GM12864 (cell line): ENCODE measurements at places on chromosomes 16 and 17.

GRCh38 chr17:59972778-59973177, 8.2 kb upstream of the RNFT1 start:
- no peak for DNase-seq

GRCh38 chr16:68646953-68647659, 2.0 kb downstream of the CDH3 start:
- no peak for DNase-seq

DNA sequence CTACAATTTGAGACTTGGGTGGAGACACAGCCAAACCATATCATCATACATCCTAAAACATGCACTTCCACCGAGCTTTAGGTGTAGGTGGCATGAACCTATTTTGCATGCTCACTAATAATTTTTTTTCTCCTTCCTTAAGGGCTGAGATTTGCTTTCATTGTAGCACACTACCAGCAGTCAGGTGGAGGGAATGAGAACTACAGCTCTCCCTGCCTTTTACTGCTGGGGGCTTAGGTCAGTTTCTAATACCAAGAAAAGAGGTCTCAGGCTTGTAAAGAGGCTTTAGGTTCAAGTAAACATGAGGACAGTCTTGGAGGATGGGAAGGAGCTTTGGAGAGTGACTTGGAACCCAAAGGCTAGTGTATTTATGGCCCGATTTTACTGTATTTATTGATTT, 22.0 kb downstream of the CFAP20 start:
- no peak for DNase-seq

- no peak for DNase-seq
Observed at GRCh38 chr17:55450232-55450825, 28.7 kb upstream of the MMD start.

DNA sequence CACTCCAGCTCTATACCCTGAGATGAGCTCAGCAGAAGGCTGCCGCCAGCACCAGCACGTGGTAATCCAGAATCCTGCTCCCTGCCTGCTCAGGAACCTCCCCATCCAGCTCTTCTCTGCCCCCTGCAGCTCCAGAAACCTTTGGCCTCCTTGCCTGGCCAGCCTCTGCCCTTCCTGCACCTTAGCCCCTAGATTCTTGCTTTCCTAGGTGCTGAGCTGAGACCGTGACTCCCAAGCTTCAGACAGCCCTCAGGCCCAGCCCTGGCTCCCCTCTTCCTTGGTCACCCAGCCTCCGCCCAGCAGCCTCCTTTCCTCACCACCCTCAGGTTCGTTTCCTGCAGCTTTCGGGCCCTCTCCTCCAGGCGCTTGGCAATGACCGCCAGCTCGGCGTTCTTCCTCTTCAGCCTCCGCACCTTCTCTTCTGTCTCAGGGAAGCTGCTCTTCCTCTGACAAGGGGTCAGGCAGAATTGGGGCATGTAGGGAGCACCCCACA, 2.6 kb downstream of the TSPOAP1 start:
- no peak for DNase-seq

DNA sequence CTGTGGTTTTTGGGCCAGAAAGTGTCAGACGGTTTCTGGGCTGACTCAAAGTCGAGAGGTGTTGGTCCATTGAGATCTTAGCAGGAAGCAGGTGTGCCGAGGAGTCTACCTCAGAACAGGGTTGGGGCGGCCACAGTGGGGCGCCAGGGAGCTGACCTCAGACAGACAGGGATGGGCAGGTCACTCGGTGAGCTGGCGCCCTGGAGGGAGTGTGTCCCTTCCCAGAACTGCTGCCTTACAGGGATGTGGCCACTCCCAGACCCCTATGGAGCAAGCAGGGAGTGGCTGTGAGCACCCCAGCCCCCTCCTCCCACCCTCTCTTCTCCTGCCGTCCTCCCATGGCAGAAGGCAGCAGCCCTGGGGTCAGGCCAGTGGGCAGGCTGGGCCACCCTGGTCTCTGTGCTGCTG, 14.0 kb upstream of the DPEP1 start:
- DNase-seq: no peak

DNA sequence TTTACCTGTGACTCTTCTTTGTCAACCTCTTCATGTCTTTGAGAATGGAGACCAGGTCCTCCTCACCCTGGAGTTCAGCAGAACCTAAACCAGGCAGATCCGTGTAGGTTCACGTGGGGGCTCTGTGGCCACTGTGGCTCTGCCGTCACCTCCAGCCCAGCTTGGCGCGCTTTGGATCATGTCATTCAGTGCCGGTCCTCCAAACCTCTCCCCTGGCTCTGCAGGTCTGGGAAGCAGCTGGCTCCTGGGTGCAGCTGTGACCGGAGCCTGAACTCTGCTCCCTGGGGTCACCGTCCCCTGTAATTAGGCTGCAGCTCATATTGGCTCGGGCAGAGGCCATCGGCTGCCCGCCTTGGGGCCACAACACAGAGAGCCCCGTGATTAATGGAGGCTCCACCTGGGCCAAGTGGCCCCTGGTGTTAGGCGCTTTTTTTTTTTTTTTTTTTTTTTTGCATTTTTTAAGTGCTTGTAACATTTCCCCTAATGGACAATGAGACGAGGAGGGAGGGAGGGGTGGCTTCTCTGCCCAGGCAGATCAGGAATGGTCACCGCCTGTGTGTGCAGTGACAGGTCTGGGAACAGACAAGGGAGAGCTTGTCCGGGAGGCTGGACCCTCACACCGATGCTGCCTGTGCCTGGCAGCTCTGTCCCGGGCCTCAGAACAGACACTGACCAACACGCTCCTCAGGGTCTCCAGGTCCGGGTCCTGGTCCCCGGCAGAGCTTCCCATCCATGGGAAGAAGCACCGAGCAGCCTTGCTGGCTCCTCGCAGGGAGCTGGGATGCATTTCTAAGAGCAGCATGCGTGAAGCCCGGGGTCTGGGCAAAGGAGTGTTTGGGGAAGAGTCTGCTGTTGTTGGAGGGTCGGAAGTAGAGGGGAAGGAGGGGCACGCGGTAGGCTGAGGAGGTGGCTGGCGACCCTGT, 247.9 kb downstream of the SEC14L1 start:
- DNase-seq: no peak

- peak; percentile 15 for DNase-seq
Observed at GRCh38 chr17:69223809-69224208, 4.8 kb downstream of the ABCA10 start.

DNA sequence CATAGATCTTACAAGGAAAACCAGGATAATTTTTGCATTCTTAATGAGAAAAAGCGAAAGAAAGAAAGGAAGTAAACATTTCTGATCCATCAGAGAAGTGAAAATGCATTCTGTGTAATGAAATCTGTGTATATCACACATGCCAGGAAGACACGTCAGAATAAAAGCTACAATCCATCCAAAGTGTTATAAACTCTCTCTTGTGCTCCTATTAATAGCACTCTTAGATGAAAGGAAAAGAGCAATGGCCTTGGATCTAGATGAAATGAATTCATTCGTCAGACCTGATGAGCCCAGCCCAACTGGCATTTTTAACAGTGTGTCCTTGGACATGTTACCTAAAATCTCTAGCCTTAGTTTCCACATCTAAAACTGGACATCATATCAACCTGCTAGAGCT, 885.5 kb downstream of the CDH11 start:
- DNase-seq: no peak
